GM12878 (cell line): ENCODE measurements at places on chromosomes 12 and 14.

GRCh38 chr12:15701631-15702156, 87.5 kb downstream of the EPS8 start:
- no peak for DNase-seq
- H3K4me1 ChIP-seq: no peaks in the 10 kb centered on the region
- H3K4me3 ChIP-seq: no peak overlapping the region
- H3K27ac ChIP-seq: no peak overlapping the region
- H3K27me3 ChIP-seq: no peaks in the 10 kb centered on the region
- no peaks in the 10 kb centered on the region for H3K36me3 ChIP-seq

- no peak for DNase-seq
- no peaks in the 10 kb centered on the region for H3K27me3 ChIP-seq
- H3K36me3 ChIP-seq: no peaks in the 10 kb centered on the region
- H3K4me1 ChIP-seq: no peaks in the 10 kb centered on the region
- no peak overlapping the region for H3K27ac ChIP-seq
Observed at GRCh38 chr12:113788020-113788856, 177.9 kb downstream of the RBM19 start.

DNA sequence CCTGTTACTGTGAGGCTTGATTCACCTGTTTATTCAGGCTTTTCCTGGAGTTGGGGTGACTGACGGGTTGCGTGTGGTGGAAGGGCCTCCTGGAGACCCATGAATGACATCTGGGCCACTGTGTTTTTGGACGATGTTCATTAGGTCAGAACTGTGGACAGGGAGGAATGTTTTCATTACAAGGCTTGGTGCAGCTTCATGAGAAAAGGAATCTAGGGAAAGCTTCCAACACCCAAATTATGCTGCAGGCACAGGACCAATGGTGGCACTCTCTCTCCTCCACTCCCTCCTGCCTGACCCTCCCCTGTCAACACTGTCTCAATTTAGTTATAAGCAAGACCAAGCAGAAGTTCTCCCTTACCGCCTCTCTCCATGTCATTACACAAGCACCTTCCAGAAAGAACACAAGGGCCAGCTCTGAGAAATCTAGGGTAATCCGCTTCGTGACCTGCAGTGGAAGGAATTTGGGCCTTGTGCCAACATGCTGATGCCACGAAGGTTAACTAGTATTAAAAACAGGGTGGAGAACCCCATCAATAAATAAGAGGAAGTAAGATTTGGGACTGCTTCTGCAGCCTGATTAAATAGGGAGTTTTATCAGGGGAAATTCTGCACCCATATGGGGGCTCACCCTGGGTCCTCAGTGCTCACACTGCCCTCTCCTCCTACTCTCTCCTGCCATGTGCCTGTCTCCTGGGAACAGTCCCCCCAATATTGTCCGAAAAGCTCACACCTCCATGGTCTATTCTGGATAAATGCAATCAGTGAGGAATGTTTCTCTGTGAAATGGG, 200.3 kb downstream of the KTN1 start:
- H3K4me1 ChIP-seq: no peaks in the 10 kb centered on the region
- no peak for DNase-seq
- H3K27ac ChIP-seq: no peak overlapping the region
- no peak overlapping the region for H3K4me3 ChIP-seq
- H3K27me3 ChIP-seq: no peaks in the 10 kb centered on the region

- no peak for DNase-seq
- no peaks in the 10 kb centered on the region for H3K4me1 ChIP-seq
- H3K27me3 ChIP-seq: no peaks in the 10 kb centered on the region
- H3K27ac ChIP-seq: no peak overlapping the region
- no peaks in the 10 kb centered on the region for H3K36me3 ChIP-seq
- H3K4me3 ChIP-seq: no peak overlapping the region
Observed at GRCh38 chr14:64683264-64683663, 21.0 kb upstream of the PLEKHG3 start.

- DNase-seq: no peak
- H3K4me1 ChIP-seq: peaks cover 27% of the 10 kb centered on the region
- H3K27ac ChIP-seq: no peak within 1 kb of the TSS
- no peaks in the 10 kb centered on the region for H3K36me3 ChIP-seq
- no peak within 1 kb of the TSS for H3K4me3 ChIP-seq
Observed at GRCh38 chr14:24609655-24610344, at the start of gene GZMH. Gene GZMH, minus strand, starts transcription at chr14:24609685. Its CDS starts 72 bp downstream, at chr14:24609613.

DNA sequence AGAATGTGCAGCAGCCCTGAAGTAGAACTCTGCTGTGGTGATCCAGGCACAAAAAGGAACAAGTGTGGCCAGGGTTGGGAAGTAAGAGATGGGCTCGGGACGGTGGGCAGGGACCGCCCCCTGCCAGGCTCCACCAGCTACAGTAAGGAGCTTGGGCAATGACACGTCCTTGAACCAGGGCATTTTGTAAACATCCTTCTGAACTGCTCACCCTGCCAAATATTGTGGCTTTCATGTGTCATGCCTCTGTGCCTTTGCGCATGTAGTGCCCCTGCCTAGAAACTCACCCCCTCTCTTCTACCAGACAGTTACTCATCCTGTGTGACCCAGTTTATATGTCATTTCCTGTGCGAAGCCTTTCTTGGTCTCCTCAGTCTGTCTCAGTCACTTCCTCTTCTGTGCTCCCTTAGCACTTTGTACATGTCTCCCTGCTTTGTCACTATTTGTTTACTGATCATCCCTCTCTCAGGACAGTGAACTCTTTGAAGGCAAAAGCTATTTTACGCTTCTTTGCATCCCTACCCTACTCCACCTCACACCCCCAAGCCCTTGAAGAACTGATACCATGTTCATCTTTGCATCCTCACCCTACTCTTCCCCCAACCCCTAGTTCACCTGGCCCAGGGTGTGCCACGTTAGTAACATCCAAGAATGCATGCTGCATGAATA, 108.9 kb upstream of the PLEKHG7 start:
- peaks cover 15% of the 10 kb centered on the region for H3K4me1 ChIP-seq
- H3K4me3 ChIP-seq: no peak overlapping the region
- H3K36me3 ChIP-seq: no peaks in the 10 kb centered on the region
- H3K27ac ChIP-seq: peak overlapping the region; percentile 58
- DNase-seq: peak; percentile 96

GRCh38 chr14:58426670-58427280, 556 bp downstream of the TIMM9 start:
- DNase-seq: no peak
- H3K4me1 ChIP-seq: no peaks in the 10 kb centered on the region
- H3K36me3 ChIP-seq: no peaks in the 10 kb centered on the region
- H3K27ac ChIP-seq: peak overlapping the region; percentile 99

- no peaks in the 10 kb centered on the region for H3K27me3 ChIP-seq
- no peaks in the 10 kb centered on the region for H3K36me3 ChIP-seq
- no peak overlapping the region for H3K4me3 ChIP-seq
- no peak overlapping the region for H3K27ac ChIP-seq
Observed at GRCh38 chr12:53145383-53146260, 34.9 kb upstream of the ZNF740 start.

GRCh38 chr12:10130042-10130441, at the start of gene CLEC7A:
Gene CLEC7A, minus strand, starts transcription at chr12:10130199. Its CDS starts 117 bp downstream, at chr12:10130082.
- DNase-seq: peak; percentile 73
- H3K4me3 ChIP-seq: no peak within 1 kb of the TSS
- H3K27ac ChIP-seq: no peak within 1 kb of the TSS

DNA sequence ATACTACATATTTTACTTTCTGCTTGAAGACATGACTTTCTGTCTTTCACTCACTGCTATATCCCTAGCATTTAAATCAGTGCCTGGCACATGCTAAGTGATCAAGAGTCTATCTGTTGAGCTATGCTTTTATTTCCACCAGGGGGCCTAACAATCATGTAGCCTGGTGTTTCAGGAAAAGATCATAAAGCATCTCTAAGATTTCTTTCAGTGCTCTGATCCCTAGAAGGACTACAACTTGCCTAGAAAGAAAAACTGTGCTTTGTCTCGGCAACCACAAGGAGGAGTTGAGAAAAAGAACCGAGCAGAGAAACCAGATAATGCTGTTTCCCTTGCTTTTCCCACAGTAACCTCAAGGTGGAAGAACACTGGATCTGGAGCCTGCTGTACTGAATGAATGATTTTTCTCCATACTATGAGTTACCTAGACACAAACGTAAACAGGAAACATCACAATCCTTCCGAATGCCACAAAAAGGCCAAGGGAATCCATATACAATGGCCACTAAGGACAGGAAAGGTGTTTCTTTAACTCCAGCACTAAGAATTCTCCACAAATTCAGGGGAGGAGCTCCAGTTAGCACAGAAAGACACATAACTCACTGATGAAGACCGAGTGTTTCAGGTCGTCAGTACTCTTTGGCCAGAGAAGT, 1.2 kb downstream of the CRY1 start:
- peak; percentile 21 for DNase-seq
- no peaks in the 10 kb centered on the region for H3K36me3 ChIP-seq
- H3K27ac ChIP-seq: no peak overlapping the region
- no peaks in the 10 kb centered on the region for H3K4me1 ChIP-seq

- DNase-seq: no peak
- no peaks in the 10 kb centered on the region for H3K27me3 ChIP-seq
- H3K4me1 ChIP-seq: no peaks in the 10 kb centered on the region
- no peak overlapping the region for H3K4me3 ChIP-seq
- peaks cover 7% of the 10 kb centered on the region for H3K36me3 ChIP-seq
- no peak overlapping the region for H3K27ac ChIP-seq
Observed at GRCh38 chr14:52015411-52016030, 26.2 kb downstream of the RTRAF start.

DNA sequence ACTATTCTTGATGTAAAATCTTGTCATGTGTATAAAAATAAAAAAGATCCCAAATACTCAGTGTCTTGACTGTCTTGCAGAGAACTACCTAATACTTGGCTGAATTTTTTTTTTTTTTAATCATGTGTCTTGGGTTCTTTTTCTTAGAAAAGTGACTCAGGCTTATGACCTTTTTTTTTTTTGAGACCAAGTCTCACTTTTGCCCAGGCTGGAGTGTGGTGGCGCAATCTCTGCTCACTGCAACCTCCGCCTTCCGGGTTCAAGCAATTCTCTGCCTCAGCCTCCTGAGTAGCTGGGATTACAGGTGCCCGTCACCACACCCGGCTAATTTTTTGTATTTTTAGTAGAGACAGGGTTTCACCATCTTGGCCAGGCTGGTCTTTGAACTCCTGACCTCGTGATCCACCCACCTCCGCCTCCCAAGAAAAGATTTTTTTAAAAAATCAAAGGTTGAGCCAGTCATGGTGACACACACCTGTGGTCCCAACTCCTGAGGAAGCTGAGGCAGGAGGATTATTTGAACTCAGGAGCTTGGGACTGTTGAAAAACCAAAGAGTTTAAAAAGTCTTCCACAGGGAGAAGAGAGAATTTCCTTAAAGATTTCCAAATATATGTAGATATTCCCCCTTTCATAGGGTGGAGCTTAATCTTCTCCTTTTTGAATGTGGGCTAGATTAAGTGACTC, 17.7 kb upstream of the TDG start:
- no peak for DNase-seq
- H3K27me3 ChIP-seq: no peaks in the 10 kb centered on the region
- H3K4me3 ChIP-seq: no peak overlapping the region
- no peak overlapping the region for H3K27ac ChIP-seq
- peaks cover 16% of the 10 kb centered on the region for H3K36me3 ChIP-seq
